Cardiac septum (tissue), 1 donor: ENCODE measurements at places on chromosomes 16 and 17. TPM values are rescaled to one million over a fixed set of nuclear protein-coding genes. Genes with fewer than 3 reads are reported as not detected.

CTRB1 gene
- total RNA-seq = not detected

TBC1D26 gene
- not detected for total RNA-seq

CENPV gene
- 2.9 TPM for total RNA-seq

PLA2G10 gene
- not detected for total RNA-seq

KRT20 gene
- total RNA-seq = not detected

DNA sequence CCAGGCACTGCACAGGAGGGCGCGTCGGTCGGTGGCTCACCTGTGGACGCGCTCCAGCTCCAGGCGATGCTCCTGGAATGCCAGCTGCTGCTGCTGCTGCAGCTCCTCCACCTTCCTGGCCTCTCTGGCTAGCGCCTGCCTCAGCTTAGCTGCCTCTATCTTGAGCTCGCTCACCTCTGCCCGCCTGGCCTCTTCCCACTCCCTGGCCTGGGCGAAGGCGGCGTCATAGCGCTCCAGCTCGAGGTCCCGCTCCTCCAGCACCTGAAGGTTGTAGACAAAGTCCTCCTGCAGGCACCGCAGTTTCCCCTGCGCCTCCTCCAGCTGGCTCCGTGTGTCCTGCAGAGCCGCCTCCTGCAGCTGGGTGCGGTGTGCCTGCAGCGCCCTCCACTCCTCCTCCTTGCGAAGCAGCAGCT is 11.1 kb downstream of the CCDC57 start:
- peak; percentile 63 for DNase-seq

DNA sequence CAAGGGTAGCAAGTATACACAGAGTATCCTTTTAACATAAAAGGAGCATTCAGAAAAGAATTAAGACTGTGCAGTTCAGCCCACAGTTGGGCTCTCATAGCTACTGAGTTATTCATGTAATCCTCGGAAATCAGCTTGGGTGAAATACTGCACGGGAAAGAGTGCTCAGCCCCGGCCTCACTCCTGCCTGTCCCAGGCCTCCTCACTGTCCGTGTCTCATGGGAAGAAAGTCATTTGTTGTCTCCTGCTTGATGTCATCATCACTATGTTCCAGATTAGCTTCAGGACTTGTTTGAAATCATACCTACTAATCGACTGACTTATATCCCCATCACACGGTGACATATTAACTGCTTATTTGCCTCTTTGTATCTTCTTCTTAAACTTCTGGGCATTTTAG is 223.3 kb upstream of the CHMP6 start:
- no peak for DNase-seq

DNA sequence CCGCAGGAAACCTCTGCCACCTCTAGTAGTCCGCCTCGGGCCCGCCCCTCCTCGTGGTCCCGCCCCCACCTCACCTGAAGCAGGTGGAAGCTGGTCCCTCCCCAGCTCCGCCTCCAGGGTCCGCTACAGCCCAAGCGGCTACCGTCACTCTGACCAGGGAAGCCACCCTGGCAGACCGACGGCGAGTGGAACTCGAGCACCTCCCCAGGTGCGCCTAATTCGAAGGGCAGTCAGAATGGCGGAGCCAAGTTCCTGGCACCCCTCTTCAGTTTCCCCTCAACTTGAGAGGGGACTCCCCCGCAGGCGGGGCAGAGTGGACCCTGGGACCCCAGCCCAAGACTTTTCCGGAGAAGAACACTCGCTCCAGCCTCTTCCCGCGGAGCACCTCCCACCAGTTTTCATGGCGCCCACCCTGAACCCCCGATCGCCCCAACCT is 507 bp downstream of the FHOD1 start:
- peak; percentile 87 for DNase-seq

GRCh38 chr16:1196494-1196893 is 28.6 kb downstream of the TPSG1 start:
- no peak for DNase-seq

GRCh38 chr16:31876951-31877828 is 3.6 kb downstream of the ZNF267 start:
- DNase-seq = no peak

DNA sequence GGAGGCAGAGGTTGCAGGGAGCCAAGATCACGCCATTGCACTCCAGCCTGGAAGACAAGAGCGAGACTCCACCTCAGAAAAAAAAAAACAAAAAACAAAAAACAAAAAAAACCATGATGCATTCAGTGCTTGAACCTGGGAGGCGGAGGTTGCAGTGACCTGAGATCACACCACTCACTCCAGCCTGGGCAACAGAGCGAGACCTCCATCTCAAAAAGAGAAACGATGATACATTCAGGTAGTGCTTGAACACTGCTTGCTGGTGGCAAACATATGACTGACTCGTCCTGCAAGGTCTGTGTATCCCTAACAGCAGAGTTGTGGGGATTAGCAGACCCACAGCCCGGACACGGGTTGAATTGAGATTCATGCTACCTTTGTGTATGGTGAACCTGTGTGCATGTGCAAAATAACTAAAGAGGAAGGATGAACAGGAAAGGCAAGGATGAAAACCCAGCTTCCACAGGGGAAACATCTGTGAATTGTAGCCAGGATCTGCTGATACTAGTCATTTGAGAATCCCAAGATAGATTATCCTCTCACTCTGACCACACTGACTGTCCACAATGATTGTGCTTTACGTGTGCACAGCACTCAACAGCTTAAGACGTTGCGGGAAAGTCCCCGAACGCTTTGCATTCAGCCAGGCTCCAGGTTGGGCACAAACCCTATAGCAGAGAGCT is 52.4 kb upstream of the MRPS23 start:
- DNase-seq = no peak

GRCh38 chr17:59284317-59284716 is 47.1 kb upstream of the YPEL2 start:
- no peak for DNase-seq

- DNase-seq = no peak
Measured at GRCh38 chr16:76970745-76971099, 220.3 kb upstream of the MON1B start.

- DNase-seq = no peak
Measured at GRCh38 chr16:2768403-2769089, 8.5 kb downstream of the ELOB start.

DNA sequence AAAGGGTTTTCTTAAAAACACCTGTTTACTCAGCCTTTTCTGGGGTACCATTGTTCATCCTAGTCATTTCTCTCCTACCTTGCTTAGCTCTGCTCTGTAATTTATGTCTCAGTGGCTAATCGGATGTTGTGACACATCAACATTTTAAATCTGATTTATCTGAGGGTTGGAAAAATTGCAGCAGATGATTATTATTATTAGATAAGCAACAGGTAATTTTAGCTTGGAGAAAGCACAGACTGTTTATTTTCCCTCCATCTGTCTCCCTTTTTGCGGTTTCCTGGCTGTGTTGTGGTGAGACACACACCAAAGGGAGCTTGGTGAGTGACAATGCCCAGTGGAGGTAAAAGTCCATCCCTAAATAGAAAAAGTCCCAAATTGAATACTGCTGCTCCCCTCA is 389.9 kb downstream of the UTP18 start:
- no peak for DNase-seq

- no peak for DNase-seq
Measured at GRCh38 chr17:4744999-4745969, 5.6 kb upstream of the CXCL16 start.

DNA sequence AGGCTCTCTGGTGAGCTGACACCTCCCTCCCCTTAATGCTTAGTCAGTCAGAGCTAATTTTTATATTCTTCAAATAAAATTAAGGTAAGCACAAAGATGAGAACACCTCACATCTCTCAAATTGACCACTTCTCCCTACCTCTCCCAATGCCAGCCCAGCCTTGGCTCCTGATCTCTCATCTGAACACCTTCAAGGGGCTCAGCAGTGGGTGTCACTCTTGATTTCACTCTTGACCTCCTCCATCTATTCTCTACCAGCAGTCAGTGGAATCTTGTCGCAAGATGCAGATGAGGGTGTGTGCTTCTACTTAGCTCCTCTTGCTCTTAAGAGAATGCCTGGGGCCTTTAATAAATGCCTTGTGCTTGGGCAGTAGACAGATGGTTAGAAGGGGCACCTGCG is 309.0 kb upstream of the IRX3 start:
- DNase-seq = no peak

- peak; percentile 89 for DNase-seq
Measured at GRCh38 chr16:75238132-75238852, 13.1 kb downstream of the BCAR1 start.

DNA sequence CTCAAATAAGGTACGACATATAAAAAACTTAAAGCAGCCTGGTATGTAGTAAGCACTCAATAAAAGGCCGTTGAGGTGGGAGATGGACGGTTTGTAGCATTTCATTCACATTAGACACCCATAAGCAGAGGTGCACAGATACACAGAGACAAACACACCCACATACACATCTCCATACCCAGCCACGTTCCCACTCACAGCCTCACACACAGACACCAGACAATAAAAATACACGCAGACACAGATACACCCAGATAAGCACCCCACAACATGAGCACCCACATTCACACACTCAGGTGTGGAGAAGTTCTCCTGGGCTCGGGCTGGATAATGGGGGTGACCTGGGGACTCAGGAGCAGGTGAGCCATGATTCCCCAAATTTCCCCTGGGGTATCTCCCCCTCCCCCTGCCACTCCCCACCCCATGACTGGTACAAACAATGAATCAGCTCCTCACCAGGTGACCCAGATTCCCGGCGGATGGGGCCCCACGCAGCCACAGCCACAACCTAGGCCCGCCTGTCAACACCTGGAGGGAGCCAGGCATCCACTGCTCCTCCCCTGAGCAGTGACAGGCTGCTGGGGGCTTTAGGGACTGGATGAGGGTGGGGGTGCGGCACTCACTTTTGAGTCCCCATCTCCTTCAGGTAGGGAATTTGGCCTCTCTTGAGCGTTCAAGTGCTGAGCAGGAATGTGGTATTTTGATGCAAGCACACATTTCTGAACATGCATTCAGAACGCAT is 2.7 kb downstream of the DLX3 start:
- DNase-seq = peak; percentile 57

DNA sequence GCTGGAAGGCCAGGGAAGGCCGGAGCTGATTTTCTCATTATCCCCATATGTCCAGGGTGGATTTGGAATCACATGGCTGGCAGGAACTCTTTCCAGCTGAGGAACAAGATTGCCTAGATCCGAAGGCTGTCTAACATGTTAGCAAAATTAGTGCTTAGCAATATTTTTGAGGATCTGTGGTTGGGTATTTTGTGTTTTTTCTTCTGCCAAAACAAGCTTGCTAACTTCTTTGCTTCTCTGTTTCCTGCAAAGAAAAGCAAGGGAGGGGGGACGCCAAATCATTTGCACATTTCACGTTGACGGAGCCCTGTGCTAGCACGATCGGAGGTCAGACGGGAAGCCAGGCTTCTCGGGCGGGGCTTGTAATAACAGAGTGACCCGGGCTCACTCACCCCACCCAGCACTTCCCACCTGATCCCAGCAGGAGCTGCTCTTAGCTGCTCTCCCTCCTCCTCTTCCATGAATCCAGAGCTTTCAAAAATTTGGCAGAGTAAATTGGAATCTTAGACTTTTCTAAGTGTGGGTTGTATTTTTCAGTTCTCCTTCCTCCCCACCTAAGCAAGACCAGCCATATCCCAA is 33.3 kb upstream of the FOXF1 start:
- DNase-seq = no peak

GRCh38 chr17:38508954-38509771 is 80.9 kb downstream of the ARHGAP23 start:
- peak; percentile 82 for DNase-seq

- peak; percentile 85 for DNase-seq
Measured at GRCh38 chr16:81481207-81481821, 36.7 kb downstream of the CMIP start.

DNA sequence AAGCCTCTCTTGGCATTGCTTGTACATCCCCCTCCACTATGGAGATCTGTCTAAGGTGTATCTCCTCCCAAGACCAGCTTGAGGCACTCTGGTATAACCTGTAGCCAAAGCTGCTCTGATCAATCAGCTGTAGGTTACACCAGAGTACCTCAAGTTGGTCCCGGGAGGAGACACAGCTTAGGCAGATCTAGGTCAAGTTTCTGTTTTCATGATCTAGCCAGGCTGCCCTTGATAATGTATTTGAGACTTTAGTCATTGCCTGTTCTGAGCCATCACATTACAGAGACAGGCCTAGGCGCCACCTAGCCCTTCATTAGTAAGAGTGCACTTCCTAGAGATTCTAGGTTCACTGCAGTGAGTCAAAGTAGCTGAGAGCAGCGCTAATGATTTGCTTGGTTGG is 31.4 kb downstream of the ASGR1 start:
- DNase-seq = no peak

GRCh38 chr17:80705988-80706387 is 161.3 kb downstream of the RPTOR start:
- DNase-seq = no peak

DNA sequence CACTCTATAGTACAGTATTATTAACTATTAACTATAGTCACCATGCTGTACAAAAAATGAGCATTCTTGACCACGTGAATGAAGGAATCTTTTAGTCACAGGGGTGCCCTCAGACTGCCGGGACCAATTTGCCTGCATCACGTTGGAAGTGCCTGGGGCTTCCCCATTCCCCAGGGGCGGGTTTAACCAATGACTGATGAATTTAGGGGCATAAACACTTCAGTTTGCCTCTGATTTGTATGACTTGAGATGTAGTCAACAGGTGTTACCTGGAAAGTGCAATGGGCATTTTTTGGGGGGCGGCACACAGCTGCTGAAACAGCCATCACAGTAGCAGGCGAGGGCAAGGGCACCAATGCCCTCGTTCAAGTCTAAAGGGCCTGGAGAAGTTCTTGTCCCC is 8.7 kb upstream of the PYY start:
- no peak for DNase-seq

DNA sequence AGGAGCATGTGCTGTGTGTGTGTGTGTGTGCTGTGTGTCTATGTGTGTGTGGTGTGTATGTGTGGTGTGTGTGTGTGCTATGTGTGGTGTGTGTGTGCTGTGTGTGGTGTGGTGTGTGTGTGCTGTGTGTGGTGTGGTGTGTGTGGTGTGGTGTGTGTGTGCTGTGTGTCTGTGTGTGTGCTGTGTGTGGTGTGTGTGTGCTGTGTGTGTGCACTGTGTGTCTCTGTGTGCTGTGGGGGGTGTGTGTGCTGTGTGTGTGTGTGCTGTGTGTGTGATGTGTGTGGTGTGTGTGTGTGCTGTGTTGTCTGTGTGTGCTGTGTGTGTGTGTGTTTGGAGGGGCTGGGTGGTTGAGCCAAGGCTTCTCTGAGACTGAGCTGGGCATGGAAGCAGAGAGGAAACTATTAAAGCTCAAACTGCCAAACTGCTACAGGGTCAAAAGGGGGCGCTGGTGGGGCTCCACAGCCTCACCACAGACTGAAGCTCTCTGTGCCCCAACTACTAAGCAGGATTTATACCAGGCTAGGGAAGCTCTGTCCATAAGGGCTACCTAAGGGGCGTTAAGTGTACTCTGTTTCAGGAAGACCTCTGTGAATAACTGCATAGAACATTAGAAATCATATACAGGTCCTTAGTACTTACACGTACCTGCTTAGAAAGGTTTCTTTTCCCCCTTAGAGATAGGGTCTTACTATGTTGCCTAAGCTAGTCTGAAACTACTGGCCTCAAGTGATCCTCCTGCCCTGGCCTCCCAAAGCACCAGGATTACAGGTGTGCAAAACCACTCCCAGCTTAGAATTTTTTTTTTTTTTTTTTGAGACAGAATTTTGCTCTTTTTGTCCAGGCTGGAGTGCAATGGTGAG is 27.8 kb upstream of the GHDC start:
- no peak for DNase-seq
